ENCODE measurements at places on chromosomes 13 and 19.

DNA sequence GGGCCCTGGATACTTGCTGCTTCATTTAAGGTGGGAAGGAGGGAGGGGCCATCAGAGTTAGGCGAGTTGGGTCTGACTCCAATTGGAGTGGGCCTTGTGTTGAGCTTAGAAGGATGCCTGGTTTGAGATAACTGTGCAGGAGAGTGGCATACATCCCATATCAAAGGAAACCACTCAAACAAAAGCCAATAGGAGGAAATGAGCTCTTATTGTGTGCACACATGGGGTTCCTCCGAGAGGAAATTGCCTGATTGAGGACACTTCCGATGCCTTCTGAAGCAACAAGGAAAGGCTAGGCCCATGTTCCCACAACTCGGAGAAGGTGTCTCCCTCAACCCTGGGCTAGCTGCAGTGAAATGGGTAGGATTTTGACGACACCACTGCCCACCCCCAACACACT is 19.6 kb downstream of the MBNL2 start:
- no peak for DNase-seq

- no peak for DNase-seq
Measured at GRCh38 chr13:112510002-112510780, 77.8 kb downstream of the TUBGCP3 start.

GRCh38 chr13:36212789-36213188 is 1.6 kb downstream of the SOHLH2 start:
- no peak for DNase-seq

DNA sequence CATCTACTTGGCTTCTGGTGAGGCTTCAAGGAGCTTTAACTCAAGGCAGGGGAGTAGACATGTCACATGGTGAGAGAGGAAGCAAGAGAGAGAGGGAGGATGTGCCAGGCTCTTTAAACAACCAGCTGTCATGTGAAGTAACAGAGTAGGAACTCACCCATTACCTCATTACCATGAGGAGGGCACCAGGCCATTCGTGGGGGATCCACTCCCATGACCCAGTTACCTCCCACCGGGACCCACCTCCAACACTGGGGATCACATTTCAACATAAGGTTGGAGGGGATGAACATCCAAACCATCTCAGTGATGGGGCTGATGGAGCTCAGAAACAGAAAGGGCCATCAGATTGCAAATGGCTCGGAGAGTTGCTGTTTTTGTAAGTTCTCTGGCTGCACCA is 12.9 kb downstream of the VSTM2B start:
- DNase-seq = no peak

DNA sequence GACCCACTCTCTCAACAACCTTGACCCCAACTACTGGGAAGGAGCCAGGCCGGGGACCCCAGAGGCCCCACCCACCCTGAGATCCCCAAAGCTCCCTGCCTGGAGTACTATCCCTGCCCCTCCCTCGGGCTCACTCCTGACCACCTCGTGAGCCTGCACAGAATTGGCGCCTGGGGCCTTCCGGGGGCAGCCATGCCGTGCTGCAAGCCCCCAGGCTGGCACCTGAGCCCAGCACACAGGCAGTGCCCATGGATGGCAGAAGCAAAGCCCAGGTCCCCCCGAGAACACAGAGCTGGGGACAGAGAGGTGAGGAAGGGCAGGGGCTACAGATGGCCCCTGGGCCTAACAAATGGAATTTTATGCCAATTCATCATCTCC is 13.9 kb downstream of the LSM4 start:
- no peak for DNase-seq

DNA sequence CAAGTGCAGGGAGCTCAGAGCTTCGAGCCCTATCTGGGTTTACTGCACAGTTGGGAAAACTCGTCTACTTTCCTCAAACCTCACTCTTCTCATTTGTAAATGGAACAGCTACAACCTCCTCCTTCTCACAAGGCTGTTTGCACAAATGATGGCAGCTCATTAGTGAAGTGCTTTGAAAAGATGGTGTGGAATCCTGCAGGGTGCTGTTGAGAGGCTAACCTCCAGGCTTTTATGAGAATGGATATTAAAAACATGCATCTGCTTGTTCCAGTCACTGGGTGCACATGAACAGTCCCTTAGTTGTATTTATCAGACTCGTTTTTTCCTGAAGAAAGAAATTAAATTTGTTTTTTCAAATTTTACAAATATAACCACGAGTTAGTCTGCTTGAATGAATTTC is 36.6 kb downstream of the PCDH8 start:
- DNase-seq = no peak

GRCh38 chr19:16446724-16447368 is 24.9 kb downstream of the EPS15L1 start:
- peak; percentile 25 for DNase-seq

DNA sequence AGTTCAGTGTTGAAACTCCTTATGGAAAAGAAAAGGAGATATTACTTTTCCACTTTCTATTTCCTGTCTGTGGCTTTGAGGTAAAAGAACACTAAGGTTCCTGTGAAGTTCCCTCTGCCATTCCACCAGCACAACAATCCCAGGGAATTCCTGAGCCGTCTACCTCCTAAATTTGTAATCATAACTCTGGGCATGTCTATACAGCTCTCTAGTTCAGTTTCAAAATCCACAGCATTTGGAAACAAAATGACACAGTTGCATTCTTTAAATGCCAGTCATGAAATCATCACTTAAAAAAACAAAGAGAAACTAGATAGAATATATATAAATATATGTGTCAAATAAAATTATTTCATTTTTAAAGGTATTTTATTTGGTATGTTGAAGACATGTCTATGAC is 9.0 kb upstream of the THSD1 start:
- no peak for DNase-seq

- no peak for DNase-seq
Measured at GRCh38 chr13:48000559-48001113, 437 bp downstream of the SUCLA2 start.

DNA sequence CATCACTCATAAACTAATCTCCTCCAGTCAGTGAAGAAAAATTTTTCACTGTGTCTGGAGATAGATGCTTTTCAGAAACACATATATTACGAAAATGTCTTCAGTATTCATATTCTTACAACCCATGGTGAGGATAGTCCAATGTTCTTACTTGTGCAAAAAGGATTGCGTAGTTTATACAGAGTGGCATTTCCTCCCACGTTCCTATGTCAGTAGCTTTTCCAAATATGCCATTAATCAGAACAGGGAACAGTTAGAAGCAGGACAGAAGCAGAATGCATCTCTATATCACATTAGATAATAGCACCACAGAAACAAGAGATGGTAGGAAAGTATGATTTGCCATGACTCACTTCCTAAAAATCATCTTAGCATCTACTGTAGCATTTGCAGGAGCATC is 282.9 kb downstream of the SLITRK5 start:
- no peak for DNase-seq

- no peak for DNase-seq
Measured at GRCh38 chr13:95924389-95924994, 128.7 kb downstream of the UGGT2 start.

DNA sequence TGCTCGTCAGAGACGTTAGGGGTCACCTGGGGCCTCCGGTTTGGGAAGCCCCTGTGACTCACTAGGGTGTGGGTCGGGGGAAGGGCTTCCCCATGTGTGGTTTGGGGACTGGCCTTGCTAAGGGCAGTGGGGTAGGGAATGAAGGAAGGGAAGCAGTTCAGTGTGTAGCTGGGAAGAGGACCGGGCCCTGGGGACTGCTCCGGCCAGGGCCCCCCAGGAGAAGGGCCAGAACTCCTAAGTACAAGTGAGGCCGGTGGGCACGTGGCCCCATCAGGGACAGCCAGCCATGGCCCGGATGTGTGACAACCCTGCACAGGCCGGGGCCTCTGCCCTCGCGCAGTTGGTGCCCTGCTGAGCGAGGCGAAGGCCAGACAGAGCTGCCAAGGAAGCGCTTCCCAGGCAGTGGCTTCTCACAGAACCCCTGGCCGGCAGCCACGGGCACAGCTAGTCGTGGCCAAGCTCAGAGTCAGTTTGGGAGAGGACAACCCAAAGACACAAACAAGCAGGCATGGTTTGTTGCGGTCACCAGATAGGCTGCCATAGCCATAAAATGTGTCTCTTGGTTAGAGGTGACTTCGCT is 25.7 kb downstream of the TEX29 start:
- no peak for DNase-seq

GRCh38 chr13:42283574-42283973 is 11.6 kb downstream of the AKAP11 start:
- no peak for DNase-seq

GRCh38 chr13:83048419-83048818 is 833.9 kb downstream of the SLITRK1 start:
- DNase-seq = no peak

GRCh38 chr13:43611281-43612273 is 175.2 kb downstream of the ENOX1 start:
- no peak for DNase-seq

- no peak for DNase-seq
Measured at GRCh38 chr19:47614021-47614295, 5.0 kb downstream of the BICRA start.

DNA sequence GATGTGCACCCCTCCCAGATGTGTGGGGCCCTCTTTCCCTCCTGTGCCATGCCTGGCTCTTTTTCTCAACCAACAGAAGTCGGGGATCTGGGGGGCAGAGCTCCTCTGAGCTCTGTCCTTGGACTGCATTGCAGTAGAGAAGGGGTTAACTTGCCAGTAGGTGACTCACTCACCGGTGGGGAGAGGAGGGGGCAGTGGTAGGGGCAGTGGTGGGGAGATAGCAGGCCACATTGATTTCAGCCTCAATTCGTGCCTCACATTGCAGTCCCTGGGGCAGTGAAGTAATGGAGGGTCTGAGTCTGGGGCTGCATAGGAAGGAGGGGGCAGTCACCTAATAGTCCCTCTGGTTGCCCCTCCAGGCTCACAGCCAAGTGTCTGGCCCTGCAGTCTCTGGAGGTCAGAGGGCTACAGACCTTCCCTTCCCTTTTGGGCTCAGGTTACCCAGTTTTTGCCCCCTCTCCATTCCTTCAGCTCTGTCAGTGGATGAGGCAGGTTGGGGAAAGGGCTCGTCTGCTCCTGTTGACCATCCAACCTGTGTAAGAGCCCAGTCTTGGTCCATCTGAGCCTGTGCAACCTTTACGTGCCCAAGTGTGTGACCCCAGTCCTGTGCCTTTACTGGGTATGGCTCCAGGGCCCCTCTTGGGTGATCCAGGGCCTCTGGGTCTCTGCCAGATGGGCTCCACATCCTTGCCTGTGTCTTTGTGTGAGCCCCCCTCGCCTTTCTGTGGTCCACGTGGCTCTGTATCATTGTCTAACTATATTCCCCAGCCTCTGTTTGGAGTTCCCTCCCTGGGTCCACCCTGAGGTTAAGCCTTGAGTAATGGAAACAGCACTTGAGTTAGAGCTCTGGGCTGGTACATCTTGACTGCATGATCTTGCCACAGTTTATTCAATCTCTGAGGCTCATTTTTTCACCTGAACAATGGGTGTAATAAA is 13.0 kb downstream of the CIC start:
- DNase-seq = no peak

- DNase-seq = peak; percentile 47
Measured at GRCh38 chr19:10654610-10655456, 687 bp downstream of the ILF3 start.

DNA sequence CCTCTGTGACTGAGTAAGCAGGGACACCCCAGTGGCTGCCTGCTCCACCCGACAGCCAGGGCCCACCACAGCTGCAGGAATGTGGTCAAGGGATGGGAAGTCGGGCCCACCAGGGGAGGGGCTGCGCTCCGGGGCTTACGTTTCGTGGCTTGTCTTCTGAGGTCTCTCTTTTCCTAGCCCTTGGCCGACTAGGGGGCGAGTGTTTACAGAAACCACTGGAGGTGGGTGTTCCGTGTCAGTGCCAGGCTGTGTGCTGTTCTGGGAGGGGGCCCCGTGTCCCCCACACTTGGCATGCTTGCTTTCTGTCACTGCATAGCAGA is 4.5 kb downstream of the ADAT3 start:
- DNase-seq = no peak

- no peak for DNase-seq
Measured at GRCh38 chr19:5943623-5944022, 29.6 kb downstream of the CAPS start.

GRCh38 chr13:40269086-40269485 is 397.4 kb downstream of the FOXO1 start:
- no peak for DNase-seq

DNA sequence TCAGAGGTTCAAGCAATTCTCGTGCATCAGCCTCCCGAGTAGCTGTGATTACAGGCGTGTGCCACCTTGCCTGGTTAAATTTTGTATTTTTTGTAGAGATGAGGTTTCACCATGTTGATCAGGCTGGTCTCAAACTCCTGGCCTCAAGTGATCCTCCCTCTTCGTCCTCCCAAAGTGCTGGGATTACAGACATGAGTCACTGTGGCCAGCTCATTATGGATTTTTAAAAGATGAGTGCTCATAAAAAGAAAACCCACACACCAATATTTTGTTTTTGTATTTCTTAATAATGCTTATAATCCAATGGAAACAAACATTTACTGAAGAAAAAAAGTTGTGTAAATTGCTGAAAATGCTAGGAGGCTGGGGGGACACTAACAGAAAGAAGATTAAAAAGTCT is 5.0 kb upstream of the MICU2 start:
- DNase-seq = no peak

DNA sequence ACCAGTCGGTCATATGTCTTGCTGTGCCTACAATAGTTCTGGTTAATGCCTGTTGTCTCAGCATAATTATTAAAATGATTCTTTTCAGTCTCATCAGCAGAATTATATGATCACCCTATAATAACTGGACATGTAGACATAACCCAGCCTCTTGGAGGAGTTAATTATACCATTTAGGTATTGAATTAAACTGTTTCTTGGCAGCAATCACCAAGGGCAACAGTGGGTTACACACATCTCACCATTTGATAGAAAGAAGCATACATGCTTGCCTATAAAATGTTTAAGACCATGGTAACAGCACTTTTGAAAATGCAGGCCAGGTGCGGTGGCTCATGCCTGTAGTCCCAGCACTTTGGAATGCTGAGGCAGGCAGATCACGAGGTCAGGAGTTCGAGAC is 184.6 kb downstream of the RGCC start:
- no peak for DNase-seq

- DNase-seq = no peak
Measured at GRCh38 chr19:16366056-16366432, 41.4 kb downstream of the KLF2 start.

GRCh38 chr13:41186481-41186880 is 7.9 kb downstream of the KBTBD7 start:
- no peak for DNase-seq

DNA sequence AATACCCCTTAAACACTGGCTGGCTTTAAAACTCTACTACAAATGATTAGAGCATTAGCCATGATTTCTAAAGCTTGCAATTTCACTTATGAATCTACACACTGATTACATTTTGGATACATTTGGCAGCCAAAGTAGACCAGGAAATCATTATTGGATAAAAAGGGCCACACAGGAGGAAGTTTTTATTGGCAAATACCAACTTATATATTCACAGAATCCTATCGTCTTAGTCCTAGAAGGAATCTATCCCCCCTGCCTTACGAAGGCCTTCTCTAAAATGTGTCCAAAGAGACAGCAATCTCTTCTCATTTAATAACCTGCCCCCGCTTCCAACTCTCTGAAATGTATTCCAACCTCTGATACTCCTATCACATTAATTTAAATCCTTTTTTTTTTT is 52.5 kb downstream of the KLF5 start:
- no peak for DNase-seq

GRCh38 chr13:109784590-109785140 is 1.7 kb downstream of the IRS2 start:
- DNase-seq = no peak

Data from stimulated activated CD8-positive, alpha-beta memory T cell treated with anti-CD3 and anti-CD28 coated beads, Interleukin-15, amount 100 ng/mL, for 4 hours (primary cell).